ENCODE measurements at places on chromosomes 6 and 20.

- no peak for DNase-seq
Measured at GRCh38 chr20:13336308-13337089, 115.4 kb downstream of the ISM1 start.

- DNase-seq: no peak
Measured at GRCh38 chr6:131572686-131573415, at the start of gene ARG1. Gene ARG1 (plus strand): TSS chr6:131573226. CDS start chr6:131573283, 57 bp downstream.

- DNase-seq: no peak
Measured at GRCh38 chr6:137402143-137402680, 92.0 kb downstream of the OLIG3 start.

DNA sequence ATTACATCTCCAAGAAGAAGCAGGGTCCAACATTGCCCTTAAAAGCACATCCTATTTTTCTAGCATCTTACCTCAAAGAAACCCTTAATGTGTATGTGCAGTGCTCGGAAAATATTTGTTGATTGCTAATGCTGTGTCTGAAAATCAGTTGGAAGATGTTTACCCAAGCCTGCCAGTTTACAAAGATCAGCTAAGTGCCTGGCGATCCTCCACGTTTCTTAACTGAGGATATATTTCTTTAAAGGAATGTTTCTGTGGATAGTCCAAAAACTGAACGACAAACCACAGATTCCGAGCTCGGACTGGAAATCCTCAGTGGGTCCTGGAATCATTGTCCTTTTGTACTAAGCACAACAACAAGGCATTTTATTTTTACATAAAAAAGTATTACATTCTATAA lies 595.7 kb upstream of the ARID1B start:
- no peak for DNase-seq

DNA sequence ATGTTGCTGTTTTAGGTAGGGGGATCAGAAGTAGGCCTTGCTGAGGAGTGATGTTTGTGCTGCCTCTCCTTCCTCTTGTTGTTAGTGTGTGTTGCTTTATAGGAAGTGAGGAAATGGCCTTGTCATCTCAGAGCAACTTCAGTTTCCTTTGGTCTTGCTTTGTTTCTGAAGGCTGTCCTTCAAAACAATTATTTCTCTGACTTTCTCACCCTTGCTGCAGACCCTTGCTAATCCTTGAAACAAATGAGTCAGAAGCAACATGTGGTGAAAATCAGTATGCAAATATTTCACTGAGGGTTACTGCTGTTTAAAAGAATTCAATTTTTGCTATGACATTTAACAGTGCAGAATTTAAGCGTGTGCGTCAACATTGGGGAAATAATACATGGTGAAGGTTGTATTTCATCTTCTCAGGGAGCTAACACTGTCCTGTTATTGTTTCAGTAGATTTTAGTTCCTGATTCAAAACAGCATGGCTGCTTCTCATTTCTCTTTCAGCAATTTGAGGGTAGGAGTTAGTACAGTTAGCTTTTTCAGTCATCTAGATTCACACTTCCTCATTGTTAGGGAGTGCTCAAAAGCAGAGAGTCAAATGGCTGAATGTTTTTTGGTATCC lies 13.8 kb downstream of the RNF144B start:
- DNase-seq: no peak

Measured in activated gamma-delta T cell (primary cell).